ENCODE measurements at places on chromosomes 16 and 17.

GRCh38 chr17:8324923-8325322 lies 14.7 kb upstream of the ODF4 start:
- DNase-seq = no peak

GRCh38 chr16:52783616-52784015 lies 236.7 kb upstream of the TOX3 start:
- no peak for DNase-seq

DNA sequence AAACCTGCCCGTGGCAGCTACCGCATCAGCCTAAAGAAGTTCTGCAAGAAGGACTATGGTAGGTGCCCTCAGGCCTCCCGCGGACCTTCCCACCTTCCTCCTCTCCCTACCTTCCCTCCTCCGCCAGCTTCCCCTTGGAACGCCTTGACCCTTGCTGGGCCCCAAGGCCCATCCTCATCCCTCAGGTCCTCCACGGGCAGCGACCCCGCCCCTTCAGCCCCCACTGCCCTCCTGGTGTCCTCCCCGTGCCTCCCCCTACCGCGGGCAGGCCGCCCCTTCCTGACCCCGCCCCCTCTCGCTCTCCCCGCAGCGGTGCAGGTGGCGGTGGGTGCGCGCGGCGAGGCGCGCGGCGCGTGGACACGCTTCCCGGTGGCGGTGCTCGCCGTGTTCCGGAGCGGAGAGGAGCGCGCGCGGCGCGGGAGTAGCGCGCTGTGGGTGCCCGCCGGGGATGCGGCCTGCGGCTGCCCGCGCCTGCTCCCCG lies 1.4 kb upstream of the TBC1D24 start:
- no peak for DNase-seq

DNA sequence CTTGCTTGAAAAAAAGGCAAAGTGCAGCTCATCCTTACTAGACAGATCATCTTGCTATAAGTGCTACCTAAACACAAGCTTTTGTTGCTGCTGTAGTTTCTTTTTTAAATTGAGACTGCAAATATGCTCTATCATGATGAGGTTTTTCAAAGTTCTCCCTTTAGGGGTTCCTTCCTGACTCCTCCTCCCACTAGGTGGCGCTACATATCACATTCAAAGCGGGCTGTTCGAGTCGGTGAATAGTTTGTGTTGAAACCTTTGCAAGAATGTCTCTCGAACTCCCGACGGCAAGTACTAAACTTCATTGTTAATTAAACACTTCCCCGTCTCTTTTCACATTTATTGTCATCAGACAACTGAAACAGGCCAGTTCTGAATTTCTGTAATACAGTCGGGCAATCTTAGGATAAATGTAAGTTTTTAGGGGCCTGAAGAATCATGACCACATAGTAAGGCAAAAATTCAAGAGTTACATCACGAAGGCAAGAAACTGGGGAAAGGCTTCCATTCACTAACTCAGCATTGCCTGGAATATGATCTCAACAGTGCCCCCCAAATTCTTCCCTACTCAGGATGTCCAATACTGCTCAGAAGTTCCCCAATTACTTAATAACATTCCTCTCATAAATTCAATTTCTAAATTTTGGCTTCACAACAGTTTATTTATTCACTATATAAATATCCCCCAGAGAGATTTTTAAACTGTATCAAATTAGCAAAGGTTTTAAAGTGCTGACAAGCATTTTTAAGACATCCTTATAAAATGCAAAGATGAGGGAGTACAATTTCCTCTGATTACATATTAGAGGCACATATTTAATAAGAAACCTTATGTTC lies 6.7 kb downstream of the HS3ST3A1 start:
- peak; percentile 32 for DNase-seq

GRCh38 chr17:57125866-57126265 lies 40.8 kb downstream of the AKAP1 start:
- no peak for DNase-seq

GRCh38 chr16:12252616-12253015 lies 276.1 kb downstream of the SNX29 start:
- DNase-seq = no peak

GRCh38 chr16:81163671-81164070 lies 67.5 kb upstream of the GCSH start:
- DNase-seq = no peak

DNA sequence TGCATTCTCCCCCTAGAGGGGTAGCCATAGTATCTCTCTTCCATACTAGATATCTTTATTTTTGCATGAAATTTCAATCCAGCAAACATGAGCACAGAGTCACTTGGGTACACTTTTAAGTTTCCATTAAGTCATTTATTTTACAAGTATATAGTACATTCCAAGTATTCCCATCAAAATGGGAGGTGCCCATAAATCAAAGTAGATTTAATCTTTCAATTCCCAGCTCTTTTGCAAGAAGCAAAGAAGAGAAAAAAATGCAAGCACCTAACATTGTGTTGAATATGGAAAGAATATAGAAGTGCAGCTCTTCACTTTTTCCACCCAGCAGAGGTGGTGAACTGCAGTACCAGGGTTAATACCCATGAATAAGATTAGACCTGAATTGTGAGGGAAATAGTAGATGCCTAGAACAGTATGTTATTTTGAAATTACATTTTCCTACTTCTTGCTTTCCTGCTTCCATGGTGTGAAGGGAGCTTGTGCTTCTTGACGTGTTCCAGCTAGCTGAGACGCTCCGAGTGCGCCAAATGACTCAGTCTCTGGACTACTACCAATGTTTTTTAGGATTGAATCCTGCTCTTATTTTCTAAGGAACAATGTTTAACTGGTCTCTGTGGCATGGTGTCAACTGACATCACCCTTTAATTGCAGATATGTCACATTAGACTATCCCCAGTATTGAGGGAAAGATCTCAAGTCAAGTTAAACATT lies 151.1 kb upstream of the MAF start:
- no peak for DNase-seq

GRCh38 chr17:79702550-79703236 lies 28.1 kb upstream of the ENPP7 start:
- DNase-seq = no peak

DNA sequence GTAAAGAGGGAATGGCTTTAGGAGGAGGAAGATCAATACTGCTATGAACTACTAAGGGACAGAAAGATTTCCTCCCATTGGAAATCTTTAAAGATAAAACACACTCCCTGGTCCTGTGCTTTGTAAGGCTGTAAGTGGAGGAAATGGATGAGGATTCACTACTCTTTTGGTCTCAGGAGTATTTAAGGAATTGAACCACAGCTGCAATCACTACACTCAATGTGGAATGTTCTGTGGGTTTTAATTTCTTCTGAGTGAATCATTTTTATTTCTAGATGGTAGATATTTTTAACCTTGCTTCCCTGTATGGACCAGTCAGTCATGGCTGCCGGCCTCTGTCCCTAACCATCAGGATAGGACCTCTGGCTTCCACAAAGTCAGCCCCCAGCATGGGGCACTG lies 65.6 kb downstream of the SDR42E1 start:
- DNase-seq = no peak

DNA sequence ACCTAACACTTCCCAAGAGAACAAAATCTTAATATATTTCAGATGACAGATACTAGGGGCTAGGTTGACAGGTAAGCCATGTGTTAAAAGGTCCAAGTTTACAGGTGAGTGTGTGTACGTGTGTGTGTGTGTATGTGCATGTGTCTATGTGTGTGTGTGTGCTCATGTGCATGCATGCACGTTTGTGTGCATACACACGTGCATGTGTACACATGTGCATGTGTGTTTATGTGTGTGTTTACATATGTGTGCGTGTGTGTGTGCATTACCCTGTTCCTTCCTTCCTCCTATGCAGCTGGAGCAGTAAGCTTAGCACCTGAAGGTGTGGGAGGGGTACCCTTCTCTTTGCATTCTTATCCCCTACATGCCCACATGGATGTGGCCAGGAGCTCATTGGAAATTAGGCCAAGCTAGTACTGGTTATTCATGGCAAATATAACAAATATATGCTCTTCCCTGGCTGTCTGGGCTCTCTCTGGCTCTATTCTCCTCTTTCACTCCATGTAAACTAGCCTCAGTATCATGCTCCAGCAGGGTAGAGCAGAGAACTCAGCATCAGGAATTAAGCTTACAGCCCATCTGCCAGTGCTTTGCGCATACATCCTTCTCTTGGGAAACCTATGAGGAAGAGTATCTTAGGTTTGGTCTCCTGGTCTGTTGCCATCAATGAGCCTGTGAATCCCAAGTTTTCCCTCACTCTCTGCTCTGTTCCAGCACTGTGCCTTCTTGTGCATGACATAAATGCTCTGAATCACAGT lies 258.0 kb upstream of the MYOCD start:
- no peak for DNase-seq

- no peak for DNase-seq
Measured at GRCh38 chr17:3547628-3548027, 10.0 kb downstream of the TRPV3 start.

Measured in GM12891 (cell line).